ENCODE measurements at places on chromosomes 5 and 9. TPM values are rescaled to one million over a fixed set of nuclear protein-coding genes. Genes with fewer than 3 reads are reported as not detected.
A peak's percentile ranks its signal among the peaks of the same experiment; 100 is the strongest.

CNTNAP3B gene
- total RNA-seq: 14.1 TPM

HMCN2 gene
- total RNA-seq: 0.28 TPM

NEUROG1 gene
- total RNA-seq: not detected

SLC1A3 gene
- 3.3 TPM for total RNA-seq

LVRN gene
- total RNA-seq: not detected

PRKACG gene
- total RNA-seq: not detected

THG1L gene
- 6.4 TPM for total RNA-seq

NUTM2G gene
- not detected for total RNA-seq

CAMK4 gene
- total RNA-seq: 1.4 TPM

GNE gene
- 177 TPM for total RNA-seq

DNA sequence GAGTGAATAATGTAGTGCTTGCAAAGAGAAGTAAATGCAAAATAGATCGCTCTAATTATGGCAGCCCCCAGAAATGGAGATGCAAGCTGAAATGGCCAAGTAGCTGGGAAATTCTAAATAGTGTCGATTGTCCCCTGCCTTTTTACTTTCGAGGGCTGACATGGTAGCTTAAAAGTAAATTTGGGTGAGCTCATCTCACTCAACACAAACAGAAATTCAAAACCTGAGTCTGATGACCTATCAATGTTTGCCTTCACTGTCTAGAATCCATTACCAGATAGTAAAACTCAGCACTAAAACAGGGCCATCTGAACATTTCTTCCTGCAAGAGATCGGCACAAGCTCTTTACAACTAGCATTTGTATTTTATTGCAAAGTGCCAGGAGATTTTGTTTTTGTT lies 7.0 kb upstream of the LHX2 start:
- DNase-seq: no peak

DNA sequence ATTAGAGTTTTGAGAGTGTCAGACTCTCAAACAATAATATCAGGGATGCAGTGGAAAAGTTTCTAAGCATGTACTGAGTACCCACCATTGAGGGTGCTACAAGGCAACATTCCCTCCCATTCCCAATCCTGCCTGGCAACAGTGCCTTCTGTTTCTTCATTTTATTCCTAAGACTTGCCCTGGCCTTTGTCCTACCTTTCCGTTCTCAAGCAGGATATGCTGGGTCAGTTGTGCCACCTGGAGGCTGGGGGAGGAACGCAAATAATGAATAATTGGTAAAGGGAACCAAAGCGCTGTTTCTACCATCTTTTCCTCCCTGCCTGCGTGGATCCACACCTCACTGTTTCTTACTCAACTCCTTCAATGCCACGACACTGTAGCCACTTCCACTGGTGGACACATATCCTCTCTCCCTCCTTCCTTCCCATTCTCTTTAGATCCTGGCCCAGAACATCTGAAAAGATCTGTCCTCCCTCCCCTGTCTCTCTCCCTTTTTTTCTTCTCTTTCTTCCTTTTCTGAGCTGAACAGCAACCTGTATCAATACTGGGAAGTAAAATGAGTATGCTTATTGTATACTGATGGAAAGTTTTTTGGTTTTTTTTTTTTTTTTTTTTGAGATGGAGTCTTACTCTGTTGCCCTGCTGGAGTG lies 149.5 kb downstream of the C9orf152 start:
- DNase-seq: peak; percentile 49

DNA sequence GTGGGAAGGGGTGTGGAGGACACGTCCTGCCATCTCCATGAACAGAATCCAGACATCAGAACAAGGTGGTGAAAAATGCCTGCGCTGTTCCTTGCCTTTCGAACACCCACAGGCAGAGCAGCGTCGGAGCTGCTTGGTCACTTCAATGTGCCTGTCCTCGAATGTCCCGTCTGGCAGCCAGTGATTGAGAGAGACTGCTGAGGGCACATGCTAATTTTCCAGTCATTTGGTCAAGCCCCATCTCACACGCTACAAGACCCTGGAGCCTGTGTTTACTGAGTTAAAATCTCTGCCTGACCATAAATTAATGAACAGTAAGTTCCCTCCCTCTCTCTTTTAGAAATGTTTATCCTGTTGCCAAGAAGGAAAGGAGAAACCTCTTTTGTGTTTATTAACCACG lies 149.3 kb downstream of the NTRK2 start:
- DNase-seq: no peak

DNA sequence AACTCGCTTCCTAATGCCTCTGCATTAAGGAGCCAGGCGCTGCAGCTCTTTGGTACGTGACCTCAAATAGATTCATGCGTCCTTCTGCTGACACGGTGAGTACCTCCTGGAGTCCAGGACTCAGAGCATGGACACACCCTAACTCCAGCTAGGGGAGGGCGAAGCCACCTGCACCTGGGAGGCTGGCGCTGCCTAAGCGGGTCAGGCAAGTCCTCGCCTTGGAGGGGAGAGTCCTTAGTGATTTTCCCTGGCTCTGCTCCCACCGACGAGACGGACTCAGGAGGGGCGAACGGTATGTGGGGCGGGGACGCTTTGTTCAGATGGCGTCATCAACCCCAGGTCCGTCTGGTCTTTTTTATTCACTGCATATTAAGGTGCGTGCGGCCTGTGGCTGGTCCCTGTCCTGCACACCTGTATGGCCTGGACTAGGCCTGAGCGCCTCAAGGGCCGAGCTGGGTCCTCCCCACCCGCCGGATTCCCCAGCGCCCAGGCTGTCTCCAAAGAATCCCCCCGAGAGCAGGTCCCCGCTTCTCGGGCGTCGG lies 50.3 kb downstream of the NSUN2 start:
- DNase-seq: no peak

- no peak for DNase-seq
These were observed 627.9 kb upstream of the RORB start for GRCh38 chr9:73869264-73869663.

- DNase-seq: no peak
These were observed 119.5 kb downstream of the SYK start for GRCh38 chr9:90921104-90921503.

DNA sequence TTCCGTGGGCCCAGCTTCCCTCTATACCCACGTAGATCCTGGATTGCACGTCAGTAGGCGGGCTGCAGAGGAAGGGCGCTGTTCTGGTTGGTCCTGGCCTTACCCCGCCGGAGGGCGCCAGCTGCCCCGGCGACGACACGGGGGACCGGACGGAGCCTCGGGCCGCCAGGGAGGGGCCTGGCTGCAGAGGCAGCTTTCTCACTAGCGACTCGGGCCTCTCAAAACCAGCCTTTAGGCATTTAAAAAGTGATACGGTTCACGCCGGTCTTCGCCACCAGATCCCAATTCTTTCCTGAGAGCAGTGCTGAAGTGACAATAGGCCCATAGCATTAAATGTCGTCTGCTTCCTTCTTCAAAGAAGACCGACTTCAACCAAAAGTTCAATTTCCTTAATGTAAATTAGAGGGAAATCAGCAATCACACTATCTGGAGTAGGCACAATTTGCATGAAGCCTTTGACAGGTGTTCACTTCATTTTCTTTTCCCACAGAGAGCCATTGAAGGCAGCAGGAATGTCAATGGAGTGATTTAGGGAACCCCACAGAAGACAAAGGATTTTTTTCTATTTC lies 17.6 kb upstream of the UBE2D2 start:
- peak; percentile 50 for DNase-seq

GRCh38 chr5:163345216-163345615 lies 92.2 kb upstream of the CCNG1 start:
- no peak for DNase-seq

- DNase-seq: no peak
These were observed 22.9 kb downstream of the TGFBI start for GRCh38 chr5:136051486-136052220.

GRCh38 chr5:145971108-145971507 lies 34.7 kb downstream of the SH3RF2 start:
- DNase-seq: no peak

- no peak for DNase-seq
These were observed 182.8 kb downstream of the SPOCK1 start for GRCh38 chr5:137316346-137316736.

DNA sequence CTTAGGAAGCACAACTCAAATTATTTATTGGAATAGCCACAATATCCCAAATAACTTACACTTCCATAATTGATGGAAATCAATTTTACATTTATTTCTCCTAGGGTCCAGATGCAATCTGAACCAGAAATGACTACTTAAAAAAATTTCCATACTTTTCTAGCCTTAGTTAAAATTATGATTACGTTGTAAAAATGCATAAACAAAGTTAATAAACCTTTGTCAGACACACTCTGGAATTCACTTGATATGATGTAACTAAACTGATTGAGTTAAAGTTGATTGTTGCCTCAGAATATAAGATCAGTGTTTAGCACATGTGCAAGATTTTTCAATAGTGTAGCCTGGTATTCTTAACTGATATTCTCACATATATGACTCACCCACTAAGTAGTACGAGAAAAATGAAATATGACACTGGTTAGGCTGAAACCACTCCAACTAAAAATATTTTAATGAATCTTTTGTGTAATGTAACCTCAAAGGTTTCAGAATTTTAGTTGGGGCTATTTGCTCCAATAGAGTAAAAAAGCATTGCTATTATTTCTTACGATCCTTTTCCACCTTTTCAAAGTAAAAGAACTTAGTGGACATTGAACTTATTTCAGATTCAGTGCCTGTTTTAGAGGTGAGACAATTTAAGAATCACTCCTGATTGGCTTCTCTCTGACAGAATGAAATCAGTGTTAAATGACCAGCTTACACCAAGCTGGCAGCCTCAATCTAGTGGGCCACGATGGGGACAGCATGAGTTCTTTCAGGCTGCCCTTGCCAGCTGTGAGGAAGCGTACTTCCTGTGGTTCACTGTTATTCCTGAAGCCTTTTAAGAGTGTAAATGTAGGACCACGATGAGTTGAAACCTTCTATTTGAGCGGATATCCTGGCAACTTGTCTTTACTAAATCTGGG lies 277.2 kb upstream of the CDH9 start:
- DNase-seq: no peak

DNA sequence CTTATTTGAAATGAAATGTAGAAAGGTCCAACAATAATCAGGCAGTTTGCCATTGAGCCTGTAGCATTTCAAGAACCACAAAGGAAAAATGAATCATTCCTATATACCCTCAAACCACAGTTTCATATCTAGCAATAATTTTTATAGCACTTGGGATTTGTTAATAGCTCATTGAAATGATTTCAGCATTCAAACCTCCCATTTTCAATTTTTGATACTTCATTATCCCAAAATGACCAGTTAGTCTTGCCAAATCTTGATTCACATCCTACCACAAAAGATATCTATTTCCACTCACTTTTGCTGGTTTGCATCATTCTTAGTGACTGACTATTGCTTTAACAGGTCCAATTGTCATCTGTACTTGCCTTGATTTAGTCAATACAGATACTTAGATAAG lies 790.1 kb downstream of the TLE1 start:
- DNase-seq: no peak

- no peak for DNase-seq
These were observed 567.1 kb downstream of the TLR4 start for GRCh38 chr9:118271331-118271730.

- no peak for DNase-seq
These were observed 7.8 kb downstream of the PLEKHG4B start for GRCh38 chr5:99815-100214.

DNA sequence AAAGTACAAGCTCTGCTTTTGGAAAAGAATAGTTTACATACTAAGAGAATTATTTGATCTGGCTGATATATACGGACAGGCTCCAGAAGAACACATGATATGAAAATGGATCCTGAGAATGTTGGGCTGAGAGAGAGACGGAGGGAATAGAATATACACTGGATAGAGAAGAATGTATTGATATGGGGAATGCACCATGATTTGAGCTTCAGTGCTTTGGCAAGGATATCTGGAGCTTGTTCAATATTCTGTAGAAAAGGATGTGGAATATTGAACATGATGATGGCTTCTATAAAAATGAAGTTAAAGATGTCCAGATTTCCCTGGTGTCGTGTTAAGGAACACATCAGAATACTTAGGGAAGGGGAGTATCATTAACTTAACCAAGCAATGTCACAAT lies 280.5 kb upstream of the VLDLR start:
- no peak for DNase-seq

DNA sequence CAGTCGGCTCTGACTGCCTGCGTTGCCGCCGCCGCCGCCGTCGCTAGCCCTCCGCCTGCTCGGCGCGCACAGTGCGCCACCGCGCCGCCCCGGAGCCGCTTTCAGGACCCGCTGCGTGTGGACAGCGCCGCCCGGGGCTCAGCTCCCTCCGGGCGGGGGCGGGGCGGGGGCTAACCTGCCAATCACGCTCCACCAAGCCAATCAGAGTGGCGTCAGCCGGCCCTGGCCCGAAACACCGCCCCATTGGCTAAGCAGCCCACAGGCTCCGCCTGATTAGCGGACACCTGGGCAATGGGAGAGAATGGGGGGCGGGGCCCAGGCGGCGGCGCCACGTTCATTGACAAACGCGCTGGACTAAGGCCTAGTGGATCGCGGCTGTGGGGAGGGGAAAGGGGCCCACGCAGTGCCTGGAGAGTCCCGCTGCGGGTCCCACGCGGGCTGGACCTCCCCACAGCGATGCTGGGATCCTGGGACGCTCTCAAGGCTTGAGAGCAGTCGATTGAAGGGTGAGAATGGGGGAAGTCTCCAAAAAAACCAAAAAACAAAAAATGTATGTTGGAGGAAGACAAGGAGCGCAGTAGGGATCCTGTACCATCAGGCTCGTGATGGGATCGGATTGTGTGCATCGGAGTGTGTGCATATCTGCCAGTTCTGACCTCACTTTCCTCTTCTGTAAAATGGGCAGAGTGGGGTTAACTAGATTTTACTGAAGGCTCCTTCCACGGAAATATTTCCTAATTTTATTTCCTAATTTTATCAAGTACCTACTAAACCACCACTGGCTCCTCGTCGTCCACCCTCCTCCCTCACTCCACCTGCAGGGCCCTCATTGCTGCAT lies 6.3 kb downstream of the PAX5 start:
- DNase-seq: peak; percentile 85

GRCh38 chr9:130013326-130013725 lies 29.7 kb downstream of the FNBP1 start:
- DNase-seq: no peak

DNA sequence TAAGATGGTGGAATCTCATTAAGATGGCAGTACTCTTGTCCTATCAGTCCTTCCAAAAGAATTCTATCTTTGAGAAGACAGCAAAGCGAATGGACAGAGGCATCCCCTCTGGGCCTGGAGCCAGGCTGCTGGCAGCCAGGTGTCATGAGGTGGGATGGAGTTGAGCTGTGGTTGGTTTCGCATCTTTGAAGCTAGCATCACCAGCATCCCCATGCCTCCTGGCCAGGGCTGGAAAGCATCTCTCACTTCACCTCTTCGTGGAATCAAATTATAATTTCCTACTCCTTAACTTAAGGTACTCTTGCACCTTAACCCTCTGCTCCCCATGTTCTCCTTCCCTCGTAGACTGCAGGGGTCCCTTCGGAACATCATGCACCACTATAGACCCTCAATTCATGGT lies 248.3 kb downstream of the GADD45G start:
- no peak for DNase-seq

- DNase-seq: no peak
These were observed 110.1 kb downstream of the SPOCK1 start for GRCh38 chr5:137389042-137389441.

- DNase-seq: no peak
These were observed 321.3 kb downstream of the KDM4C start for GRCh38 chr9:7079051-7079450.

- DNase-seq: no peak
These were observed 62.3 kb downstream of the LHFPL2 start for GRCh38 chr5:78586251-78586650.
